Activated naive CD4-positive, alpha-beta T cell treated with anti-CD3 and anti-CD28 coated beads, Interleukin-2, amount 50 U/mL, for 72 hours (primary cell): ENCODE measurements at places on chromosomes 1 and 21. TPM values are rescaled to one million over a fixed set of nuclear protein-coding genes. Genes with fewer than 3 reads are reported as not detected.

DNA sequence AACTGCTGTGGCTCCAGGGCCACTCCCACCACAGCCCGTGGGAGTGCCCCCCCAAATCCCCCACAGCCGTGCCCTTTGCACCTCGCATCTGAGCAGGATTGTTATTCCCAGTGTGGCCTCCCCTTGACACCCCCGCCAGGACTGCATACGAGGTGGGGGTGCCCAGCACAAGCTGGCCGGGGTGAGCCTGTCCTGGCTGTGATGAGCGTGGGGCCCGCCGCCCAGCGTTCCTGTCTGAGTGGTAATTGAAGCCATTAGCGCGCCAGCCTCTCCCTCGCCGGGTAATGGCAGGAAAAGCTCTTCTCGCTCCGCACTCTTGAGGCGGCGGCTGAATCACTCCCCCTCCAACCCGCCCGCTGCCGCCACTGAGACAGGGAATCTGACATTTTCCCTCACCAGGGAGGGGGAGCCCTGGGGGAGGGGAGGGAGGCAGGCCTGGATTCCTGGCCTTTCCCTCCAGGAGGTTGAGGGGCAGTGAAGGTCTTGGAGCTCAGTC, 27.7 kb downstream of the PTPRF start:
- DNase-seq: no peak

DNA sequence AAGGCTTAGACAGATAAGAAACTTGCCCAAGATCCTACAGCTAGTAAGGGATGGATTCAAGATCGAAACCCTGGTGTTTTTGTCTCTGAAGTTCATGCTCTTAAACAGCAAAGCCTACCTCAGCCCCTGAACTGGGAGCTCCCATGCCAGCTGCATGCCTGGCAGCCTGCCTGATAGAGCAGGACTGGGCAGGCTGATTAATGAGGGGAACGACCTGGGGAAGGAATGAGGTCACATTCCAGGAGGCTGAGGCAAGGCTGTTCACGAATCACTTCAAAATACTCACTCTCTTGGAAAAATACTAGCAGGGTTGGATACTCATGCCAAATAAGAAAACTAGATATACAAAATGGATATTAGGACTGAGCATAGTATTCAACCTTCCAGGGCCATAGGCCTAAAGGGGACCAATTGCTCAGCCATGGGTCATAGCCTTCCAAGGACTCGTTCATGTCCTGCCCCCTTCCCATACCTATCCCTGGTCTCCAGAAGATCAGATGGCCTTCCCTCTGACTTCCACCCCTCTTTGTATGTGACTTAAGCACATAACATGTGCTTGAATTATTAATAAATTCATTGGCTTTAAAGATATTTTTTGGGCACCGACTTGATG, 15.6 kb upstream of the TACSTD2 start:
- DNase-seq: no peak

DNA sequence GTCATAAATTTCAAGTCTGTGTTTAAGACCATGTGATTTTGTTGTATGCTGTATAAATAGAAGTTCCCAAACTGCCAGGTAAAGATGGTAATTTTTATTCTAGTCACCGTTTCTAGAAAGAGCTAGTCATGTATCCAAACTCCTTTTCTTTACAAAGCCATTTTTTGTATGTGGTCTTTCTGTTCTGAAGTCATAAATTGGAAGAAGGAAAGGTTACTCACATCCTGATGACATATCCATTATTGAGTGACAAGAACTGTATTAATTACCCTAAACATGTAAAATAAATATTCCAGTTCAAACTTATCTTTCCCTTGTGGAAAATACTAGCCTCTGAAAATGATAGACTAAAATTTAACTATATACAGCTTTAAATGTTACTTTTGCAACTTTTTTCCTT, 104.7 kb downstream of the POFUT2 start:
- DNase-seq: no peak

- DNase-seq: no peak
Observed at GRCh38 chr1:207497941-207498340, 2.0 kb downstream of the CR1 start.

DNA sequence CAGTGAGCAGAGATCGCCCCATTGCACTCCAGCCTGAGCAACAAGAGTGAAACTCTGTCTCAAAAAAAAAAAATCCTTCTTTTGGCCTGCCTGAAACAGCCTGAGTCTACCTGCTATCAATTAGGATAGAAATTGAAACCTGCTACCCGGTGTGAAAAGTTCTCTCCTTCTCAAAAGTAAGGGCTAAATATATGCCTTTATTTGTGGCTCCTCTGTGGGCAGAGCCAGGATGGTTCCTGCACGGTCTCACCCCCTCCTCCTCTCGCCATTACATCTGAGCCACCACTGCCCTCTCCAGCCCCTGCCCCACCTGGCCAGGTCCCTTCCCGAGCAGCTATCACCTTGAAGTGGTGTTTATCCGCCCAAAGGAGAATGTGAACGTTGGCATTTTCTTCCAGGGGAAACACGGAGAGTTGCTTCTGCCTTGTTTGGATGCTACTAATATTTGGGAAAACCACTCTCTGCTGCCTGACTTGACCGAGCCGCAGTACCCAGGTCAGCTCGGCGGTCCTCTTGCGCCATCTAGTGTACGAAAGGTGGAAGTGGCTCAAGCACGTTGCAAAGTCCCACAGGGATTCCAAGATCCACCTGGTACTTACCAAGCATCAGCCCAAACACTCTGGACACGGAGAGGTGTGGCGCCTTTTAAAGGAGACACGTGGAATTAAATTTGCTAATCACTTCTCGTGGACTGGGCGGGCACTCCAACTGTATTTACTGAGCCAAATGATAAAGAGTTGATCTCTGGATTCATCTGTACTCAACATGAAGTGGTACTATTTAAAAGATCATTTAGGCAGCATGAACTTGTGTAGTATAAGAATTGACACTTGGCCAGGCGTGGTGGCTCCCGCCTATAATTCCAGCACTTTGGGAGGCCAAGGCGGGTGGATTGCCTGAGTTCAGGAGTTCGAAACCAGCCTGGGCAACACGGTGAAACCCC, 31.9 kb downstream of the SETD4 start:
- DNase-seq: peak; percentile 67

DNA sequence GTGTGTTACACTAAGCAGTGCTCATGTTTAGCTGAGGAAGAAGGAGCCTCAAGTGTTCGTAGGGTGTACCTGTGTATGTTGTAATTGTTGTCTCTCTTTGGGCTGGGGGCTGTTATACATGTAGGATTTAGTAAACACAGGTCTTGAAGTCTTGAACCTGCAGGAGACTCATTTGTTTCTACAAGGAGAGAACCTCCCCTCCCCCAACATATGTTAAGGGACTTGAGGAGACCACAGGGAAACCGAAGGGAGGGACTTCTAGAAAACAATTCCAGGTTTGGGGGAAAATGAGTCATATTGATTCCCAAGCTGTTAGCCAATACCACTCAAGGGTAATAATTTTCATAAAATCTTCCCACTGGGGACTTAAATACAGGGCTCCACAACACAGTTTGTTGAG, 25.0 kb upstream of the AGBL4 start:
- no peak for DNase-seq

DNA sequence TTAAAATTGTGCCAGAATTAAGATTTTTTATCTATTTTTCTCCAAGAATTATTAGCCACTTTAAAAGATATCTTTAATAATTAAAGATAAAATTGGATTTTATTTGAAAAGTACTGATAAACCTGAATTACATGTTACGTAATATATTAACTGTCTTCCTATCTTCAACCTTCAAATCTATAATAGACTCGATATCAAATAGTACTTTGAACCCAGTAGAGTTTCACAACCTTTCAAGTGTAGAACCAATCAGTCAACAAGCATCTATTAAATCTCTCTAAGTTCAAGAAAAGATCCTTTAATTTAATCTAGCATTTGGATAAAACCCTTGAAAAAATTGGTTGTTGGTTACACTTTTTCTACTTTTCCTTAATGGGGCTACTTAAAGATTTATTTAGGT, 271.4 kb downstream of the GPR52 start:
- DNase-seq: no peak

DNA sequence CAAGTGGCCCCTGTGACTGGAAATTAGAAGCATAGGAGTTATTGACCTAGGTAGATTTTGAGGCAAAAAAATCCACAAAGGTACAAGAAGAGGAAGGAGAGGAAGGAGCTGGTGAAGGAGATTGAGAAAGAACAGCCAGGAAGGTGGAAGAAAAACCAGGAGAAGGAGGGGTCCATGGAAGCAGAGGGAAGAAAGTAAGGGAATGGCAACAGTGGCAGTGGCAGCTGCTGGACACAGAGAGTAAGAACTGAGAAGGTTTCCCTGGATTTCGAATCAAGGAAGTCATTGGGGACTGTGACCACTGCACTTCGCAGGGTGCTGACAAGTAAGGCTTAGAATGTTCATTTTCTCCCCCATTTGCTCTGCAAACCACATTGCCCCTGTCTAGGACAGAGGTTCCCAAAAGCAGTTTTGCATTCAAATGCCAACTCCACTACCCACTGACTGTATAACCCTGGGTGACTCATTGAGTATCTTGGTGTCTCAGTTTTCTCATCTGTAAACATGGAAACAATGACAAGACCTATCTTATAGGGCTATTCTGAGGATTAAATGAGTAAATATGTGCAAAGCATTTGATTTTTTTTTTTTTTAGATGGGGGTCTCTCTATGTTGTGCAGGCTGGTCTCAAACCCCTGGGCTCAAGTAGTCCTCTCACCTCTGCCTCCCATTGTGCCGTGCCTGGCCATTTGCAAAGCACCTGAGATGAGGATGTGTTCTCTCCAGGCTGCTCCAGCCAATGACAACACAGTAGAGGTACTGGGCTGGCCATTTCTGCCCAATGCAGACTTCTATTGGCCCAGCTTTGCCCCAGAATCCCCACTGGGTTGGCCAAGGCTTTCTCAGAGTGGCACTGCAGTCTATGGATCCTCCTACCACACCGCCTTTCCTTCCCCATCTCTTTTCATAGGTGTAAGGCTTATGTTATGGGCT, 9.3 kb upstream of the CAPN2 start:
- no peak for DNase-seq

DNA sequence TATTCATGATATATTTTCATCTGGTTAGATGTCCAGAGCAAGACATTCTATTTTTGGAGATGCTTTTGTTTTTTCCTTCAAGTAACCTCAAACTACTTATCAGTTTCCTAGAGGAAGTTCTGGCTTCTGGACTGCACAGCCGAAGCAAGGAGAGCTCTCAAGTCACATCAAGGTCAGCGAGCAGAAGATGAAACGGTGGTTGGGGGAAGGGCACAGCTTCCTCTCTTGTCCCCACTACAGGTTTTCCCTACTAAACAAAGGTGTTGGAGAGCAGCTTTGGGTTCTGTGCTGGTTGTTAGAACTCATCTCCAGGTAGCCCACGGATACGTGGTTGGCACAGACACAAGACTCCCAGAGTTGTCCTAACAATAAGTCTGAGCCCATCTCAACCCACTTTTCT, 5.1 kb upstream of the PLEKHO1 start:
- DNase-seq: no peak

GRCh38 chr21:38139380-38140168, 117.2 kb upstream of the KCNJ15 start:
- no peak for DNase-seq

DNA sequence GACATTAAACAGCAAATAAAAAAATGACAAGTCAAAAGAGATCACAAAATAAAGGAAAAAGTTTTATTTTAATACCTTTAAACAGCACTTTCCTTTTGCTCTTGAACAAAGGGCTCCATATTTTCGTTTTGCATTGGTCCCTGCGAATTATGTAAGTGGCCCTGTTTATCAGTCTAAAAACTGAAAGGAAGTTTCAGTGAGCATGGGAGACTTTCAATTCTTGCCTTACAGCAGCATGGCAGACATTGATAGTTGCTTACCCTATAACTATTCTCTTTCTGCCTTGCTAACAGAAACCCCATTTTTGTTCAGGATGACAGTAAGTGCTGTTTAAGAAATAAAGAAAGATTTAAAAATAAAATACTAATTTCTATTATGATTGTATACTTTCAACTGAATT, 5.2 kb upstream of the SH3GLB1 start:
- no peak for DNase-seq

The CD48 gene
- total RNA-seq: 236 TPM

The UBASH3A gene
- total RNA-seq: 51.9 TPM

The CLEC20A gene
- not detected for total RNA-seq

The RNU1-4 gene
- 1,082 TPM for total RNA-seq

The INSRR gene
- total RNA-seq: 0.07 TPM

The INPP5B gene
- 52.7 TPM for total RNA-seq

The FMO4 gene
- total RNA-seq: 2.4 TPM

The KPRP gene
- not detected for total RNA-seq

The CASQ2 gene
- total RNA-seq: not detected

The TGFB2 gene
- total RNA-seq: 0.07 TPM

The FCGR2B gene
- 0.21 TPM for total RNA-seq
